Stimulated activated CD4-positive, alpha-beta T cell treated with anti-CD3 and anti-CD28 coated beads, Interleukin-1b, Interleukin-23, amount 100 ng/mL, for 24 hours (primary cell): ENCODE measurements at places on chromosomes 7 and 10.

DNA sequence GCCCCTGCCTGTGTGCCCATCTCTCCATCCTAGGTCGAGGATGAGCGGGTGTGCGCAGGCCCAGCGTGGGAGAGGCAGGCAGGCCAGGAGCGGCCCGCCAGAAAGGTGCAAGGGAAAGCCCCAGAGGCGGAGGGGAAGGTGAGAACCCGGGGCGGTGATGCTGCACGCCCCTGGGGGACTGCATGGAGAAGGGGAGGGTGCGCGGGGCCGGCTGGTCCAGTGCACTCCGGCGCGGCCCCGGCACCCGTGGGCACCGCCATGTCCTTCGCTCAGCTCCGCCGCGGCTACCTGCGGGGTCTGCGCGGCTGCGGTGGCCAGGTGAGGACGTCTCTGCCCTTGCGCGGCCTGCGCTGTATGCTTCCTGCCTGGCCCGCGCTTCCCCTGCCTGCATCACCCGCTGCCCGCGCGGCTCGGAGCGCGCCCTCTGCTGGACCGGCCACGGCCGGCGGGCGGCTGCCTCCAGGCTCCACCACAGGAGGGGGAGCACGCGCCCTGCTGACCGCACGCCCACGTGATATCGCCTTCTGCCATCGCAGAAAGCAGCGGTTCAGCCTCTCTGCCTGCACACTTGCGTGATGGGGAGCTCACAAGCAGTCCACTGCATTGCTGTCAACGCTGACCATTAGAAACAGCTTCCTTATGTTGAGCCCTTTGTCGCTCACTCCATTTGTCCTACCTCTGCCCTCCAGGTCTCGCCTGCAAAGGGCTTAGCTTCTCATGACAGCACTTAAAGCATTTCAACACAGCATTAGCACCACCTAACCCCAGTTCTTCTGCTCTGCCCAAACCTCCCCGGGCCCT, 73.9 kb downstream of the CXCL12 start:
- DNase-seq = peak; percentile 30

- no peak for DNase-seq
Measured at GRCh38 chr10:20041931-20042330, 225.7 kb downstream of the PLXDC2 start.

- no peak for DNase-seq
Measured at GRCh38 chr7:140121326-140121725, 55.5 kb downstream of the KDM7A start.

GRCh38 chr7:47093320-47094234, 488.3 kb downstream of the TNS3 start:
- no peak for DNase-seq

GRCh38 chr10:5524641-5525560, at the start of gene CALML3:
Gene CALML3, plus strand, starts transcription at chr10:5524961. Its CDS starts 125 bp downstream, at chr10:5525086.
- no peak for DNase-seq

- no peak for DNase-seq
Measured at GRCh38 chr10:63390521-63390920, 75.3 kb downstream of the JMJD1C start.

DNA sequence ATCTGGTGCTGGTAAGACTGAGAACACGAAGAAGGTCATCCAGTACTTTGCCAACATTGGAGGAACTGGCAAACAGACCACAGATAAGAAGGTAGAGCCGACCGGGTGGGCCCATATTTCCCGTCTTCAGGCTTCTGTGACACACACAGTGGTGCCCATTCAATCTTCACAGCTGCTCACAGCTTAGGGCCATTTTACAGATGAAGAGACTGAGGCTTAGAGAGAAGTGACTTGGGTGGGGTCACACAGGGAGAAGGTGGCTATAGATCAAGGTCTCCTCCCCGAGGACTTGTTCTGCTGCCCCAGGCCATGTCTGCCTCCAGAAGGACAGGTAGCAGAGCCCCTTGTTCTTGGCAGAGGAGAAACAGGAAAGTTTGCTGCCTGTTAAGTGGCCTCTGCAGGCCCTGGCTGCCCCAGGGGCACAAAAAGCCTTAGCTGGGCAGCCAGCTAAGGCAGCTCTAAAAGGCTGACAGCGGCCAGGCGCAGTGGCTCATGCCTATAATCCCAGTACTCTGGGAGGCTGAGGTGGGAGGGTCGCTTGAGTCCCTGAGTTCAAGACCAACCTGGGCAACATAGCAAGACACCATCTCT, 22.6 kb upstream of the MYH16 start:
- DNase-seq = no peak

DNA sequence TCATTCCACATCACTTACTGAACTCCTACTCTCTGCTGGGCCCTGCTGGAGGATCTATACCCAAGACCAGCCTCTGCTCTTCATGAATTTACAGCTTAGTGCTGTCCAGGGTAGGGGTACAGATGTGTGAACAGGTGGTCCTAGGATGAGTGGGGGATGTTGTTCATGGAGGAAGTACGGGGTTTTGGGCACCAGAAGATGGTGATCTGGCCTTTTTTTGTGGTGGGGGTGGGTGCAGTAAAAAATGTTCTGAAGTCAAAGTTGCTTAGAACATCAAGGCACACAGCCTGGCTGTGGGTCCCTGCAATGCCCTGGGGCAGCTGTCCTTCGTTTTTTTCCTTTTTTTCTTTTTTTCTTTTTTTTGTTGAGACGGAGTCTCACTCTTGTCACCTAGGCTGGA, 34.2 kb upstream of the GNA12 start:
- no peak for DNase-seq

DNA sequence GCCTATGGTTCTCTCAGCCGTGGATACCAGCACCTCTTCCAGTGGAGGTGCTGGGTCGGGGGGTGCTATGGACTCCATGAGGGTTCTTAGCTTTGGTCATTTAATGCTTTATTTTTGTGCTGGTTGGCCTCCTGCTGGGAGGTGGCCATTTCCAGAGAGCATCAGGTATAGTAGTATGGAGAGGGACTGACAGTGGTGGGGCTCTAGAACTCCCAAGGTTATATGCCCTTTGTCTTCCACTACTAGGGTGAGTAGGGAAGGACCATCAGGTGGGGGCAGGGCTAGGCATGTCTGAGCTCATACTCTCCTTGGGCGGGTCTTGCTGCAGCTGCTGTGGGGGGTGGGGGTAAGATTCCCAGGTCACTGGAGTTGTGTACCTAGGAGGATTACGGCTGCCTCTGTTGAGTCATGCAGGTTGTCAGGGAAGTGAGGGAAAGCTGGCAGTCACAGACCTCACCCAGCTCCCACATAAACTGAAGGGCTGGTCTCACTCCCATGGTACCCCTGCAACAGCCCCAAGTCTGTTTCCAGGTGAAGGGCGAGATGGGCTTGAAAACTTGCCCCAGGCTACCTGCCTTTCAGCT, 763.2 kb upstream of the LRRTM3 start:
- no peak for DNase-seq

GRCh38 chr10:126511917-126512479, 123.7 kb upstream of the ADAM12 start:
- DNase-seq = no peak

DNA sequence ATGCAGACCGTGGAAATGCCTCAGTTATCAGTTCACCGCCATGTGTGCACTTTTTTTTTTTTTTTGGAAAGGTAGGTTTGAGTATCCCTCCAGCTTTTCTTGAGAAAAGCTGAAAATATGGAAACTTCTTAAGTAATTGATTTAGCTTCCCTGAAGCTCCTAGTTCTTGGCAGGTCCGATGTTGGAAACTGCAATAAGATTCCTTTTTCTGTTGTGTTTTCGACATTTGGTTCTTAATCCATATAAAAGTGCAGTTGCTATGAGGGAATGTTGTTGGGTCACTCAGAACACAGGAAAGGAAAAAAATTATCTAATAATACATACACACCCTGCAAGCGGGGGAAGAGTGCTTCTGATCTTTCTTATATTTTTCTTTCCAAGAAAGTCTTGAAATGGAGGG, 665.2 kb downstream of the INHBA start:
- no peak for DNase-seq

DNA sequence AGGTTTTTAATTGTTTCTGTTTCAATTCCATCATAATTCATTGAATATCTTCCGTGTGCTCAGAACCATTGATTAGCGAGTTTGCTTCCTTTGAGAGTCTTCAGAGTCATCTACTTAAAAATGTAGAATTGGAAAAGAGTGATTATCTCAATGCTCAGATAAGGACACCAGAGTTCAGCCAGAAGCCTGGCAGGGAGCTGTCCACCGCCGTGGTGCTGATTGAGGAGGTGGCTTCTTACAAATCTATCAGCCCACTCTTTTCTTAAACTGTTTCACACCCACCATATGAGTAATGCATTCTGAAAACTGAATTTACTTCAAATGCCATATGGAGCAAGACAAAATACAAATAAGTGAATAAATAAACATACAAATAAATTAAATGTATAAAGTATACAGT, 79.3 kb downstream of the INSYN2A start:
- no peak for DNase-seq

- DNase-seq = no peak
Measured at GRCh38 chr7:116162254-116162653, 48.1 kb upstream of the TES start.

- DNase-seq = no peak
Measured at GRCh38 chr7:874031-874749, 2.2 kb upstream of the GET4 start.

- DNase-seq = no peak
Measured at GRCh38 chr10:48446785-48447184, 140.3 kb downstream of the MAPK8 start.

GRCh38 chr7:55030314-55030713, 11.5 kb downstream of the EGFR start:
- DNase-seq = no peak

- no peak for DNase-seq
Measured at GRCh38 chr10:52864201-52865106, 91.9 kb upstream of the MBL2 start.

GRCh38 chr7:104960741-104961448, 53.1 kb upstream of the KMT2E start:
- no peak for DNase-seq

DNA sequence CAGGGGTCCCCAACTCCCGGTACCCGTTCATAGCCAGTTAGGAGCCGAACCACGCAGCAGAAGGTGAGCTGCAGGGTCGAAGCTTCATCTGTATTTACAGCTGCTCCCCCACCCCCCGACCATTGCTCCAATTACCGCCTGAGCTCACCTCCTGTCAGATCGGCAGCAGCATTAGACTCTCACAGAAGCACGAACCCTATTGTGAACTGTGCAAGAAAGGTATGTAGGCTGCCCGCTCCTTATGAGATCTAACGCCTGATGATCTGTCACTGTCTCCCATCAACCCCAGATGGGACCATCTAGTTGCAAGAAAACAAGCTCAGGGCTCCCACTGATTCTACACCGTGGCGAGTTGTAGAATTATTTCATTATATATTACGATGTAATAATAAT, 14.6 kb upstream of the AZGP1 start:
- DNase-seq = no peak

DNA sequence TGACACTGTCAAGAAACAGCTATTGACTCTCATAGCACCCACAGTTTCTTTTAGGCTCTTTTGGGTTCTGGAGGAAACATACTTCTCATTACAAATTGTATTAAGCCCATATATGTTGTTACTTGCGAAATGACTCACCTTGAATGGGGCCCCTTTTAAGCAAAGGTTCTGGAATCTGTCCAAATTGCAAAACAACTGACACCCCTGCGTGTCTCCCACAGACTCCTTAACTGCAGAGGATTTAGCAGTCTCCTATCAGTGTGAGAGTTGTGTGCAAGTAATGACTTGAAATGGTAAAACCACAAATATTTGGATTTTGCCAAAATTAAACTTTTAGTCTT, 192.3 kb downstream of the DNAJC1 start:
- no peak for DNase-seq
